Coronary artery (tissue), 2 donors: ENCODE measurements at places on chromosomes 3 and 15.

GRCh38 chr3:54349691-54350090 is 227.3 kb downstream of the CACNA2D3 start:
- DNase-seq: no peak

GRCh38 chr3:166446986-166447385 is 609.8 kb upstream of the BCHE start:
- DNase-seq: no peak

DNA sequence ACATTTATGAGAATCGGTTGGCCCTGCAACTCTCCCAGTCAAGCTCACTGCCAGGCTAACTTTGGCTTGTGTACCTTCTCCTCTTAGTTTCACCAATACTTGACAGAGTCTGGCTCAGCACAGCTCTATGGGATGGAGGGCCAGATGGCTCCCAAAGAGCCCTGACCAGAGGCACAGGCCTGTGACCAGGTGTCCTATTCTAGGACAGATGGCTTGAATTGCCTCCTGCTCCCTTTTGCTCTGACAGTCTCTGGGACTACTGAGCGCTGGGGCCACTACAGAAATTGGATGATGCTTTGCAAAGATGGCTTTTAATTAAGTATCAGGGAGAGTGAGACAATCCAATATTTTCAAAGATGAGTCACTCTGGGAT is 10.3 kb upstream of the ARID3B start:
- DNase-seq: no peak

GRCh38 chr15:70418943-70419342 is 321.2 kb upstream of the TLE3 start:
- DNase-seq: no peak

- DNase-seq: no peak
Observed at GRCh38 chr15:87213626-87214025, 1042.9 kb downstream of the NTRK3 start.
